ENCODE measurements at places on chromosomes 12 and 14.

DNA sequence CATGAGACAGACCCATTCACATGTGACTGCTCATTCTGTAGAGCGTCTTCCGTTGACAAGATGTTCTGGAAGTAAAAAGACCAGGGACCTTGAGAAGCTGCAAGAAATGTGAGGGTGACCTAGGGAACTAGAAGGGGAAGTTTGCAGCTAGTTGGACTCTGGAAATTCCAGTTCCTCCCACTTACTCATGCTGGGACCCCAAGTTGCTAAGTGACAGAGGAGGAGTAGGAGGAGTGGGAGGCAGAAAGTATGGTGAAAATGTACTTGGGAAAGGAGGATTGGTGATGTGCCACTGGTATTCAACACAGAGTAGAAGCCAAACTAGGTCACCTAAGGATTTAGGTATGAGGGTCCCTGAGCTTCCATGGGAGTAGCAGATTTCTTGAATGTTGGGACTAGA lies 132.4 kb downstream of the KCNA5 start:
- DNase-seq: no peak

- DNase-seq: no peak
Measured at GRCh38 chr12:72134246-72135020, 137.7 kb upstream of the TRHDE start.

DNA sequence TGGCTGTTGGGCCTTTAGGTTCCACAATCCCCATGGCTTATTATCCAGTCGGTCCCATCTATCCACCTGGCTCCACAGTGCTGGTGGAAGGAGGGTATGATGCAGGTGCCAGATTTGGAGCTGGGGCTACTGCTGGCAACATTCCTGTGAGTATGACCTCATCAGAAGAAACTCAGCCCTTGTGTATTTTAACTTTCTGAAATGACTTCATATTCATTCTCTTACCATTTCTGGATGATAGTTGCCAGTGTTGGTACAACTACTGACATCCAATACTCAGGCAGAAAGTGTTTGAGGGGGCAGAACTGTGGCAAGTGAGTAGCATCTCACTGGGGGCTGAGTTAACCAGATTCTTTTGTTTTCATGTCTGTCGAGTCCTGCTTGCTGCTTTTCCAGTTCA lies 2.3 kb downstream of the DAZAP2 start:
- no peak for DNase-seq

- DNase-seq: no peak
Measured at GRCh38 chr14:88481059-88481458, 73.7 kb downstream of the PTPN21 start.
